ENCODE measurements at places on chromosomes 3 and 15. TPM values are rescaled to one million over a fixed set of nuclear protein-coding genes. Genes with fewer than 3 reads are reported as not detected.

- no peak for DNase-seq
Measured at GRCh38 chr3:151293127-151293526, 14.8 kb upstream of the P2RY14 start.

GRCh38 chr3:8629151-8630021 lies 15.2 kb downstream of the SSUH2 start:
- peak; percentile 94 for DNase-seq

DNA sequence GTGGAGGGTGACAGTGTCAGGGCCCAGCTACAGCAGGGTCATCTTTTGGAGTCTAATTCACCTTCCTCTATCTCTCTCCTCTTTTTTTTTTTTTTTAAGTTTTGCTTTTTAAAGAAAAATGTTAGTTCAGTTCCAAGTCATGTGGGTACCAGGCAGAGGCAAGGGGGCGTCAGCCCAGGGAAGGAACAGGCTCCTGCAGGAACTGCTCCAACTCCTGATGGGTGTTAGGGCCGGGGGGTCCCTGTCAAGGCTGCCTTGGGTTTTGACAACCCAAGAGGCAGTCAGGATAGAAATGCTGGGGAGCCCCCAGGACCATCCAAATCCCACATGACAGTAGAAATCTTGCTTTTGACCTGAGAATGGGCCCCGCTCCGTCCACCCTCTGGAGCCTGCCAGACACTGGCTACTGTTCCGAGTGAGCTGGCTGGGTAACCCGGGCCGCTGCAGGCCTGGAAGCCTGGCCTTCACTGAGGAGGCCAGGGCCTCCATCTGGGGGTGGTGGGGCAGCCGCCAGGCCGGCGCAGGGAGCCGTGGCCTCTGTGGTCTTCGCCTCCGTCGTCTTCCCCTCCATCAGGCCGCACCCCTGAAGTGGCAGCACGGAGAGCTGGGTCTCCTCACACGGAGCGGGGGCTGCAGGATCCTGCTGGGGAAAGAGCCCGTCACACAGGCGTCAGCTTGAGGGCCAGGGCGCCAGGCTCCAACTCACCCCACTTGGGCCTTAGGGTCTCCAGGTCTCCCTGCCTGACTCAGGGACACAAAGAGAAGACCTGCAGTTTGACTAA lies 24.2 kb downstream of the RNU5B-1 start:
- no peak for DNase-seq

The NDN gene
- total RNA-seq = not detected

GRCh38 chr15:85492406-85492805 lies 112.0 kb downstream of the AKAP13 start:
- no peak for DNase-seq

- DNase-seq = no peak
Measured at GRCh38 chr3:31448882-31449243, 83.9 kb upstream of the STT3B start.

The FOXB1 gene
- not detected for total RNA-seq

DNA sequence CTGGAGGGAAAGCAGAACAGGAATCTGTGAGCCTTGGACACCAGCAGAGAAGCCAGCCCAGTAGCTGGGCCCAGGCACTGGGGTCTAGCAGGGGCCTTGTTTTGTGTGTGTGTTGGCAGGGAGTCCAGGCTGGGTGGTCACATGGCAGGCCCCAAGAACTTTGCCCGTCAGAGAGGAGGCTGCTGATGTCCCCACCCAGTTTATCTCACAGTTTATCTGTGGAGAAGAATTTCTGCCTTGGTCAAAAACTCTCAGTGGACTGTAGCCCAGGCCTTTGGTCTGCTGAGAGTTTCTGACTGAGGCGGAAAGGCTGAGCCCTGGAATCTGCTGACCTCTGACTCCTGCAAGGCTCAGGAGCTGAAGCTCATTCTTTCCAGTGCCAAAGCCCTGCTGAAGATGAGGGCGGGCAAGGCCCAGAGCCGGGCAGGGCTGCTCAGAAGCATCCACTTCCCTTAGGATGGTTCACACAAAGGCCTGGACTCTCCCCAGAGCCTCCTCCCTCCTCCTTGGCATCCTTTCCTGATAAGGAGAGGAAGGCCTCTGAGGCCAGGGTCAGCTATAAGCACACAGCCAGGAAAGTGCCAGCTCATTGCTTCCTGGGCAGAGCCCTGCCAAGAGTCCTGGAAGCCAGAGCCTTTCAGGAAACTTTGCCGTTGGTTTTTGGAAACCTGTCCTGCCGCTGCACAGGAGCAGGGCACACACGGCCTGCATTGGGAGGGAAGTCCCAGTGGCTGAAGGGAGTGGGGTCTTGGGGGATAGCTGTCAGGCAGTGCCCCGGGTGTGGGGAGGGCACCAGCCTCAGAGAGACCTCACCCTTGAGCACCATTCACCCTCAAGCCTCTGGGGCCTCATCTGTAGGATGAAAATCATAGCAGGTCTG lies 37.2 kb upstream of the SLCO2A1 start:
- no peak for DNase-seq

GRCh38 chr3:195873971-195874370 lies 34.4 kb downstream of the TNK2 start:
- no peak for DNase-seq

GRCh38 chr15:82231233-82231632 lies 31.3 kb downstream of the EFL1 start:
- DNase-seq = no peak

DNA sequence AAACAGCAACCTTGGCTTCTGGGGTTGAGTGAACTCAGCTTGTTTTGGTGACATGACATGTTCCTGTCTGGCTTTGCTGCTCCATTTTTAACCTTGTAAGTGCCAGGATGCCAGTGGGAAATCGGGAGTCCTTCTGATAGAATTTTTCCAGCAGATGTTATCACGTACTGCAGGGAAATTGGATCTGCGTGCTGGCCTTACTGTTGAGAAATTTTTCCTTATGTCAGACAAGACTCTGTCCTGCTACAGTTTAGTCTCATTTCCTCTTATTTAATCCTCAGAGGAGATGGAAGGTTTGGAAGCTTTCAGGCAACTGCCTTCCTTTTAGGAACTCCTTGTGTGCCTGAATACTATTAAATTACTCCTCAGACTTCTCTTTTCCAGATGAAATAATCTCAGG lies 80.6 kb downstream of the PGPEP1L start:
- DNase-seq = no peak

DNA sequence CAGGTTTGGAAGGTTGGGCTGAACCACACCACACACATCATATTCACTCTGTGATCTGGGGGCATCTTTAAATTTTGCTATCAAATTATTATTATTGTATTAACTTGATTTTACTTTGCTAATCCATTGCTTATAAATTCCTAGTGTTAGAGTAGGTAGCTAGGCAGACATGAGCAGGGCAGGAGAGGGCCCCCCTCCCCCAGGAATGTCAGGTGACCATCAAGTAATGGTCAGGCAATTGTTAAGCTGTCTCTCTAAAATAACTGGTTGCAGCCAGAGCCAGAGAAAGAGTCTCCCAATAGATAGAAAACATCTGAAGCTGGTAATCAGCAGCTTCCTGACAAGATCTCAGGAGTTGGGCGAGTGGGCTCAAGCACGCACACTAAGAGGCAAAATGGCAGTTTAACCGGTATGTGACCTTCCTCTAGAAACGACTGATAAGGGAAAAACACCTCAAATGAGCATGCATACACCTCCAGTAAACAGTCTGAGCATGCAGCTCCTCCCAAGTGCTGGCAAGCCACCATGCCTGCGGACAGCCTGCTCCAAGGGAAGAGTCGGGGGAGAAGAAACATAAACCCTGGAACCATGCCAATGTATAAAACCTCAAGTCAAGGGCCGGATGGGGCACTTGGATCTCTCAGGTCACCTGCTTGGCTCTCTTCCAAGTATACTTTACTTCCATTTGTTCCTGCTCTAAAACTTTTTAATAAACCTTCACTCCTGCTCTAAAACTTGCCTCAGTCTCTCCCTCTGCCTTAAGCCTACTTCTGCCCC lies 3.1 kb upstream of the CXCR6 start:
- DNase-seq = no peak

GRCh38 chr3:56914646-56915045 lies 112.9 kb upstream of the ARHGEF3 start:
- DNase-seq = no peak

DNA sequence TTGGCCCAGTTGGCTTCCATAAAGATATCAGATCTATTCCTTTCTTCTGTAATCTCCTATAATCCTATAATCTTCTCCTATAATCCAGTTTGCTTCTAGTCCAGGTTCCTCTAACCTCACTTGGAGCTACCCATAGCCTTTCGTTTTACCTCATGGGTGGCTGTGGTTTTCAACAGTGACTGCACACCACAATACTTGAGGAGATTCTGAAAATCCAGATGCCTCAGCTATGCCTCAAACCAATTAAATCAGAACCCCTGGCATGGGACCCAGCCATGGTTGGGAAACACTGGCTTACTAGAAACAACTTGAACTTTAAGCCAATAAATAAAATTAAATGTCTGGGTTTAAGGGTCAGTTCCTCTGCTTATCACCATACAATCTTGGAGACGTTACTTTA lies 86.1 kb upstream of the NTRK3 start:
- DNase-seq = no peak

GRCh38 chr3:23712656-23713559 lies 92.8 kb upstream of the UBE2E1 start:
- peak; percentile 27 for DNase-seq

The MSL2 gene
- 63.9 TPM for total RNA-seq

The CCDC191 gene
- total RNA-seq = 5.9 TPM

- no peak for DNase-seq
Measured at GRCh38 chr15:95715906-95716656, 614.4 kb upstream of the NR2F2 start.

The CDC25A gene
- 15.2 TPM for total RNA-seq

The HDC gene
- not detected for total RNA-seq

GRCh38 chr3:183393625-183394024 lies 34.8 kb downstream of the MCF2L2 start:
- no peak for DNase-seq

GRCh38 chr3:27360113-27361078 lies 8.8 kb downstream of the NEK10 start:
- DNase-seq = peak; percentile 66

The NR2E3 gene
- total RNA-seq = 0.83 TPM

GRCh38 chr3:98779541-98780335 lies 16.6 kb downstream of the ST3GAL6 start:
- DNase-seq = no peak

The P2RY12 gene
- total RNA-seq = not detected
